ENCODE measurements at places on chromosomes 12 and 14. TPM values are rescaled to one million over a fixed set of nuclear protein-coding genes. Genes with fewer than 3 reads are reported as not detected.
A peak's percentile ranks its signal among the peaks of the same experiment; 100 is the strongest.

GRCh38 chr12:22600181-22600580 lies 24.8 kb upstream of the ETNK1 start:
- DNase-seq = no peak

DNA sequence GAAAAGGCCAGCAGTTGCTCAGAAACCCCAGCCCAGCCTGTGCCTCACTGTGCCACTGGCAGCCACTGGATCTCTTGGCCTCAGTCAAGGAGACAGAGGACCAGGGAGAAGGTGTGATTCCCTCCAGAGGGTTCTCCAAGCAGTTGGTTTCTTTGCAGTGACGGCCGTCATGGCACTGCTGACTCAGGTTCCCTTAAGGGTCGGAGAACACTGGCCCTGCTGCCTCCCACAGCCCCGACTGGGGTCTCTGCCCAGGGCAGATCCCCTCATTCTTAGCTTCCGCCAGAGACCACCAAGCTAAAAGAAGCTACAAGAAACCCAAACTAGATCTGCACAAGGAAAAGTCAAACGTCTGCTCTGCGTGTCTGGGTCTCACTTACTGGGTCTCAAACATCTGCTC lies 16.4 kb downstream of the TSPAN11 start:
- DNase-seq = no peak

- DNase-seq = no peak
Observed at GRCh38 chr12:106690569-106691305, 83.7 kb upstream of the RIC8B start.

GRCh38 chr12:112304436-112304835 lies 77.8 kb downstream of the HECTD4 start:
- peak; percentile 20 for DNase-seq

Gene C1QL4
- 2.0 TPM for polyA plus RNA-seq
